ENCODE measurements at places on chromosomes 1 and 21.

- peak; percentile 25 for DNase-seq
Observed at GRCh38 chr1:47611992-47612391, 174.1 kb downstream of the FOXD2 start.

- no peak for DNase-seq
Observed at GRCh38 chr21:34859976-34860653, 189.0 kb downstream of the RUNX1 start.

DNA sequence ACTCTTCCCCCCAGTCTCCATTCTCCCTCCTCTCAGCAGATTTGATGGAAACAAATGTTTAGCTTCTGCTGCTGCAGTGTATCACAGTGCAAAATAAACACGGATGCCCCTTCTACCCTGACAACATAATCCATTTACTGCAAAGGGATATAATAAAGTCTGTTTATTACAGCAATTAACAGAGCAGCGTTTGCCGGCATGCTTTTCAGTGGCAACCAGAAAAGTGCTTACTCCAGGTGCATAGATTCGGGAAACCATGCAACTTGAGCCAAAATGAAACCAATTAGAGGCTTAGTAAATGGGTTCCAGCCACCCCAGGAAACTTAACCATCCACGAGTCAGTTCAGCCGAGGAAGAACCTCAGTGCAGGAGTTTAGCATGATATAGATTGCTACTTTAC, 12.9 kb upstream of the LEMD1 start:
- peak; percentile 58 for DNase-seq

- DNase-seq = no peak
Observed at GRCh38 chr1:84972377-84972987, 24.4 kb downstream of the MCOLN2 start.
